ENCODE measurements at places on chromosomes 16 and 17. TPM values are rescaled to one million over a fixed set of nuclear protein-coding genes. Genes with fewer than 3 reads are reported as not detected.

Gene PTX4
- total RNA-seq = not detected

Gene MYOCD
- total RNA-seq = not detected

Gene CYTH1
- 25.5 TPM for total RNA-seq

Gene KRTAP2-1
- total RNA-seq = not detected

Gene AIPL1
- not detected for total RNA-seq

Gene ZPBP2
- not detected for total RNA-seq

Gene DUS1L
- total RNA-seq = 165 TPM

Gene ZP2
- not detected for total RNA-seq

Gene TPSD1
- total RNA-seq = not detected

DNA sequence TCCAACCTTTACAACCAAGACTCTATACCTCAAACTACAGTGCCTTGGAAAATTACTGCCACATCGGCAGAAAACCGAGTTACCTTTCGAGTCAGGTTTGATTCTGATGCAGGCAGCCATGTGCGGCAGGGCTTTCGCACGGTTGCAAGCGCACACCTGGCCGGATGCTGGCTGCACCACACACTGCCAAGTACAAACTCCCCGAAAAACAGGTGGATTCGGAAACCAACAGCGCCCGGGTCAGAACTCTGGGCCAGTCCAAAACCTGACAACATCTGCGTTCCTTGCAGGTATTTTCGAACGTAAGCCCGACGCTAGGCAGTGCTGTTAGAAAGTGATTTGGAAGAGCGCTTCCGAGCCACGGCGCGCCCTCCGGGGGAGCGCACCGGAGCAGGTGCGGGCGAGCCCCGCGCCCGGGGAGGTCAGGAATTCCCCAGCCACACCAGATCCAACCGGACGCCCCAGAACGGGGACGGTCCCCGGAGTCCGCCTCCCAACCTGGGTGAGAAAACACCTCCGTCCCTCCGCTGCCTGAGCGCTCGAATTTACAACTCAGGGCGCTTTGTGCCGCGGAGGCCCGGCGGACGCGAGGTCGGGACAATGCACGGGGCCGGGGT, 1.2 kb downstream of the USP7 start:
- DNase-seq = no peak

DNA sequence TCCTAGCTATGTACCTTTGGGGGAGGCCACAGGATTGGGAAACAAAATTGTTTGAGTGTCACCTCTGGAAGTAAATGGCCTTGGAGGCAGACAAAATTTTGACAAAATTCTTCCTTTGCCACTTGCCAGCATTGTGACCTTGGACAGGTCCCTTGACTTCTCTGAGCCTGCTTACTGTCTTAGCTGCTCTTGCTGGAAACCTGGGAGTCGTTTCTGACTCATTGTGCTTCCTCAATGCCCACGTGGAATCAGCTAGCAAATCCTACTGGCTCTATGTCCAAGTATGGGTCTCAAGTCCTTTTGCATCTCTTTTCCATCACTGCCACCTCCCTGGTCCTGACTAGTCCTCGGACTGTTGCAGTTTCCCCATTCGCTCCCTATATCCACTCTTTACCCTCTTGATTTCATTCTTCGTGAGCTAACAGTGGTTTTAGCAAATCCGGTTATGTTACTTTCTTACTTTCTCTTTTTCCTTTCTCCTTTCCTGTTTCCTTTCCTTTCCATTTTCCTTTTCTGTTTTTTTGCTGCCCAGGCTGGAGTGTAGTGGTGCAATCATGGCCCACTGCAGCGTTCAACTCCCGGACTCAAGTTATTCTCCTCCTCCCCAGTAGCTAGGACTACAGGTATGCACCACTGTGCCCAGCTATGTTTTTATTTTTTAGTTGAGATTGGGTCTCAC, 68.1 kb upstream of the LGALS9 start:
- no peak for DNase-seq

DNA sequence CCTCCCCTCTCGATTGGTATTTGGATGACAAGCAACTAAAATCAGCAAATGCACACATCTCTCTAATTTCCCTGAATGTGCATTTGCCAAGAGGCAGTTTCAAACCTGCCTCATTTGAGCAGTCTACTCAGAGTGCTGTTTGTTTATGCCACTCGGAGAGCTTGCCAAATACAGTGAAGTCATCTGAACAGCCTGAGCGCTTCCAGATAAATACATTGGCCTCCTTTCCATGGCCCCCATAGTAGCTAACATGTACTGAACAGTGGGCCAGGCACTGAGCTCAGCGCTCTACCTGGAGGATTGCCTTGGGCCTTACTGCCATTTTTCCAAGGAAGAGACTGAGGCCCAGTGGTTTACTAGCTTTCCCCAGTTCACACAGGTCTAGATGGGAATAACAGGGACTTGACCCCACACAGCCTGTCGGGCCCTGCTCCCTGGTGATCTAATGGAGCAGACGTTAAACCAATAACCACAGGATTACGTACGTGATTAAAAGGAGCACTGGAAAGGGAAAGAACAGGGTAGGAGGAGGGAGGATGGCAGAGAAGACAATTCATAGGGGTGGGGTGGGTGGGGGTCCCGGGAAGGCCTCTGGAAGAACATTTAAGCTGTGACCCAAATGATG, 18.7 kb upstream of the ANKRD40CL start:
- no peak for DNase-seq

DNA sequence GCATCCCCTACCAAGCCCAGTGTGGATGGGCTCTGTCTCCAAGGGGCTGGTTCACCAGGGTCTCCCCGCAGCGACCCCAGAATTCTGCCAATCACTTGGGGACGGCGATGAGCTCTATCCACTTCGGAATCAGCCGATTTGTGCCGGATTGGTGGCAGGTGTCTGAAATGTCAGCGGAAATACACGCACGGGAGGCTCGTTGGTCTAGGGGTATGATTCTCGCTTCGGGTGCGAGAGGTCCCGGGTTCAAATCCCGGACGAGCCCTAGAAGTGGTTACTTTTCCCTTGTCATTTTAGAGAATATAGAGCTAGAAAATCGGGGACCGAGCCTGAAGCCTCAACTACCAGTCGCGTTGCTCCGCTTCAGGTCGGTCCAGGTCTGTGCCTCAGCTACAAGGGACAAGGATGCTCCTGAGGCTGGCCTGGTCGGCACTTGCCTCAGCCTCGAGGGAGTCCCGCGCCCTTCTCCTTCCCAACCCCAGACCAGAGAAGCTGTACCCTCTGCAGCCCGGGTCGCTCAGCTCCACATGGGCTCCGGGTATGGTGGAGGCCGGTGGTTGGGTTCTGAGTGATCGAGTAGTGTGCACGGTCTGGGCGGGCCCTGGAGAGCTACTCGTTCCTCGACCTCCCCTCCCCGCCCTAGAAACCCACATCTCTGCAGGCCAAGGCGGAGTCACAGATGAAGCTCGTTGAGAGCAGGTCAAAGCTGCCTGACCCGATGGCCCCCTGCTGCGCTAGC, 16.0 kb upstream of the OR1F1 start:
- DNase-seq = peak; percentile 28

- DNase-seq = peak; percentile 84
Measured at GRCh38 chr16:30409125-30410060, 2.0 kb downstream of the ZNF771 start.

DNA sequence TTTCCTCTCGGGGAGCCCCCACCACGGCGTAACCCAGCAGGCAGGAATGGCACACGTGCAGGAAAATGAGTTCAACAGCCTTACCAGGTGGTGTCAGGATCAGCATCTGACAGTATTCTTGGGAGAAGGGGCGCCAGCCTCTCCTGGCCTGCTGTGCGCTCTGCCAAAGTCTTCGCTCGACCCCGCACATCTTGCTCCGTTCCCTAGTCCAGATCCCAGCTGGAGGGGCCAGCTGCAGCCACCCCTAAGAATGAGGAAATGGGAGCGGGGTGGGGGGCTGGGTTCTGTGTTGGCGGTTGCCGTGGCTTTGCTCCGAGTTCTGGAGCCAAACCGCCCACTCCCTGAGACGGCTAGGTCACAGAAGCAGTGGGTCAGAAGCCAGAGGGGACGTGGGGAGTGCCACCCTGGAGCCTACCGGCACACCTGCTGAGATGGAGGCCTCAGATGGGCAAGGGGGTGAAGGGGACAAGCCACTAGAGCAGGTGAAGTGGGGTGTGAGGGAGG, at the start of gene CHCT1:
CHCT1 (plus strand) TSS at position 328 of the 504 bp plus-strand sequence; CDS start at position 432, 104 bp downstream.
- no peak for DNase-seq

- DNase-seq = no peak
Measured at GRCh38 chr17:62805234-62805633, 2.9 kb downstream of the MARCHF10 start.

- DNase-seq = no peak
Measured at GRCh38 chr17:11559601-11560000, 38.7 kb upstream of the DNAH9 start.

- no peak for DNase-seq
Measured at GRCh38 chr16:8880839-8881510, 1.2 kb upstream of the LITAFD start.

- no peak for DNase-seq
Measured at GRCh38 chr17:40846515-40847144, 20.4 kb downstream of the KRT12 start.

- no peak for DNase-seq
Measured at GRCh38 chr16:49889725-49890397, 33.9 kb upstream of the ZNF423 start.

- no peak for DNase-seq
Measured at GRCh38 chr16:78735337-78735736, 635.9 kb downstream of the WWOX start.

DNA sequence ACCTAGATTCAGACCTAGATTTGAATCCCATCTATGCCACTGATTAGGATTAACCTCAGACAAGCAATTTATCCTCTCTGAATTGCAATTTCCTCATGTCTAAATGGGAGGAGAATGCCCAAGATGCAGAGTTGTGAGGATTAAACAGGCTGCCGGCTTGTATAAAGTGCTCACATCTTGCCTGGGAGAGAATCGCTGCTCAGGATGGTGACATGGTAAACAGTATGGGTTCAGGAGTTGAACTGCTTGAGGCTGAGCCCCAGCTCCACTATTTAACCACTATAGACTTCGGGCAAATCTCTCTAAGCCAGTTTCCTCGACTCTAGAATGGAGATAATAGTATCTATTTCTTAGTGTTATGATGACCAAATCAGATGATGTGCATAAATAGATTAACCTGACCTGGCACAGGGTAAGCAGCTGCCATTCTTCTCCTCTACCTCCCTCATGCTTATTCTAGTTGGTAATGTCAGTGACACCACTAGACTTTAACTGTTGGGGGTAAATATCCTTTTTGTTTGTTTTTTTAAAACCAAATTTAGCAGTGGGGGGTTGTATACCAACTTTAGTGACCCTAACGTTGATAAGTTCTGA, 732 bp upstream of the RPL27 start:
- no peak for DNase-seq

- DNase-seq = no peak
Measured at GRCh38 chr17:64236827-64237403, 26.1 kb downstream of the TEX2 start.

DNA sequence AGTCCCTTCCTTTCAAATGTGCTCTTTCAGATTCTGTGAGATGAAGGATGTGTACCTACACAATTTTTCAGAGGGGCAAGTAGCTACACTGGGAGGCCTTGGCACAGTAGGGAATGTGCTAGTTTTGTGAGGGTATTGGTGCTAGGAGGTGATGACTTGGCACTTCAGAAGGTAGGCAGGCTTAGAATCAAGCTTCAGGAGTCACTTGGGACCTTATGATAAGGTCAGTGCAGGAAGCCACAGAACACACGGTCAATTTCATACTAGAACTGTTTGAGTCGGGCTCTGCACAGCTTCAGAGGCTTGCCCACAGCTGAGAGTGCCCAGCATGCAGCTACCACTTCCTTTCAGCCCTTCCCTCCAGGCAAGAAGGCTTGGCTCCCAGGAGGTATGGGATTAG, 6.1 kb downstream of the CMTM1 start:
- no peak for DNase-seq

- DNase-seq = no peak
Measured at GRCh38 chr17:68458260-68459036, 1.2 kb upstream of the WIPI1 start.

DNA sequence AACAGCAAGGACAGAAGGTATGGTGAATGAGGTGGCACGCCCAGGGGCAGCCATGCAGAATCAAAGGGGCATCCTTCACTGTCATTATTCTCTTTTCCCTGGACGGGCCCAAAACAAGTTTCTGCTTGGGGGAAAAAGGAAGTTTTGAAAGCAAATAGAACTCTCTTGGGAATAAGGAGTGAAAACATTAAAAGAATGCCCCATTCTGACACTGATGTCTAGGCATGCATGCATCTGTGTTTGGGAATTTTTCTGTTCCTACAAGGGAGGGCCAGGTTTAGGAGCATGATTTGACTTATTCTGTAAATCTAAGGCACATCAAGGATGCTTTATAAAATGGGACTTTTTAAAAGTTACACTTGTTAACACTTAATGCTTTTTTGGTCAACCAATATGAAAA, 34.3 kb upstream of the SLC12A3 start:
- no peak for DNase-seq

DNA sequence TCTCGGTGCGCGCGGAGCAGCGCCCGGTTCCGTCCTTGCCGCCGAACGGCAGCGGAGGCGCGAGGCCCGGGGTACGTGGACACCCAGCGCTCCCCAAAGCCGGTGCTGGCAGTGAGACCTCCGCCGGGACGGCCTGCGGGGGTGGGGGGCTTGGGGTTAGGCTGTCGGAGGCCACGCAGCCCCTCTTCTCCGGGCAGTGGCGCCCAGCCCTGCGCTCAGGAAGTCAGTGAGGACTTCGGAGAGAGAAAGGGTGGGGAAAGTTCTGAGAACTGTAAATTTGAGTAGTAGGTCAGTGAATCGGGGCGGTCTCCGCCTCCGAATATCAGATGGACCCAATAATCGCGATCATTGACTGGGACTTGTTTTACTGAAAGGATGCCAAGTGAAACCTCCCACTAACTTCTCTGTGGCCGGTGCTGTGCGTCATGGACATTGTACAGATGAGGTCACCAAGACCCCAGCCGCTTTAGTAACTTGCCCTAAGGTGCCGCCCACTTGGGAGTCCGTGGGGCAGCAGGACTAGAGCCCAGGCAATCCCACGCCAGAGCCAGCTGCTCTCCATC, 468 bp downstream of the IL4R start:
- DNase-seq = peak; percentile 82

- peak; percentile 67 for DNase-seq
Measured at GRCh38 chr16:84084570-84085270, 32.0 kb downstream of the MBTPS1 start.

DNA sequence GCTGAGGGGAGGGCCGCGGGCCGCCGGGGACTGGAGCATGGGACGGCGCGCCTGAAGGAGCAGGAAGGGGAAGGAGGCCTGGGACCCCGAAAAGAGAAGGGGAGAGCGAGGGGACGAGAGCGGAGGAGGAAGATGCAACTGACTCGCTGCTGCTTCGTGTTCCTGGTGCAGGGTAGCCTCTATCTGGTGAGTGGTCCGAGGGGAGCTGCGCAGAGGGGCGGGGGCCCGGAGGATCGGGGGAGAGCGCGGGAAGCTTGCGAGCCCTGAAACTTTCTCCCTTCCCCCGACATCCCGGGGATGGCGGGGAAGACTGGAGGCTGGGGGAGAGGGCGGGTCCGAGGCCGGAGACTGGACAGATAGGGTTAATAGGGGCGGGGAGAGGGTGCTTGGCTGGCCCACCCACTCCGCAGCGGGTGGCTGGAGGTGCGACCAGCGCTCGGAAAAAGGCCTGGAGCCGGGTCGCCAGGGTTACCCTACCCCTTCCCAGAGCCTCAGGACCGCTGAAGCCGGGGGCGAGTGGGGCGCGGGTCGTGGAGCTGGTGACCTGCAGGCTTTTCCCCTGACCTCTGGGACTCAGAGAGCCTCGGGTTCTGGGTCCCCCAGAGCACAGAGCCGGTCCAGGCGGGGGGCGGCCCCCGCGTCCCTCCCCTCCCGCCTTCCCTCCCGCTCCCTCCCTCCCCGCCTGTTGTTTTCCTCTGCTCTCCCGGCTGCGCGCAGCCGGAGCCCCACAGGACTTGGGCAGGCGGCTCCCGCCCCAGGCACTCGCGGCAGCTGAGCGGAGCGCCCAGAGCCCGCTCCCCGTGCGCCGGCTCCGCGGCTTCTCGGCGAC, 631 bp downstream of the NXPH3 start:
- DNase-seq = no peak

All from A172 (cell line).